Stimulated activated CD8-positive, alpha-beta memory T cell treated with anti-CD3 and anti-CD28 coated beads, Interleukin-2, amount 100 ng/mL, for 48 hours (primary cell): ENCODE measurements at places on chromosomes 3 and 15.
A peak's percentile ranks its signal among the peaks of the same experiment; 100 is the strongest.

DNA sequence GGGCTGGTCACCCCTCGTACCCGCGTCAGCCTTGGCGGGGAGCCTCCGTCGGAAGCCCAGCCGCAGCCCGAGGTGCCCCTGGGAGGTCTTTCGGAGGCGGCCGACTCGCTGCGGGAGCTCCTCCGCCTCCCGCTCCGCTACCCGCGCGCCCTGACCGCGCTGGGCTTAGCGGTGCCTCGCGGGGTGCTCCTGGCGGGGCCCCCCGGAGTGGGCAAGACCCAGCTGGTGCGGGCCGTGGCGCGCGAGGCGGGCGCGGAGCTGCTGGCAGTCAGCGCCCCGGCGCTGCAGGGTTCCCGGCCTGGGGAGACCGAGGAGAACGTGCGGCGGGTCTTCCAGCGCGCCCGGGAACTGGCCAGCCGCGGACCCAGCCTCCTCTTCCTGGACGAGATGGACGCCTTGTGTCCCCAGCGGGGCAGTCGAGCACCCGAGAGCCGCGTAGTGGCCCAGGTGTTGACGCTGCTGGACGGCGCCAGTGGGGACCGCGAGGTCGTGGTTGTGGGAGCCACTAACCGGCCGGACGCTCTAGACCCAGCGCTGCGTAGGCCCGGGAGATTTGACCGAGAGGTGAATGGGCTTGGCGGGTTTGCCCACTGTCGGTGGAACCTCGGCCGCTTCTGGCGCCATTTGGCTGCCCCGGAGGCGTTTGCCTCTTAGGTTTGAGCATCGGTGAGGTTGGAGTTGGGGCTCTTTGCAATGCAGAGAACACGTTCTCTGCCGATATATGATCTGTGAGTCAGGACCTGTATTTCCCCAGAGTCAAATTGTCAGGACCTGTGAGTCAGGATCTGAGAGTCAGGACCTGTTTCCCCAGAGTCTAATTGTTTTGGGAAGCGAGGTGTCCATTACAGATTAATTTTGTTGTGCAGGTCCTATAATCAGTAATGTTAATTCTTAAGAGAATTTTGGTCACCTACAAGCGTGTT, 24.9 kb upstream of the GATM start:
- peak; percentile 14 for DNase-seq

- DNase-seq = no peak
Measured at GRCh38 chr15:83192742-83193141, 14.9 kb downstream of the HDGFL3 start.

DNA sequence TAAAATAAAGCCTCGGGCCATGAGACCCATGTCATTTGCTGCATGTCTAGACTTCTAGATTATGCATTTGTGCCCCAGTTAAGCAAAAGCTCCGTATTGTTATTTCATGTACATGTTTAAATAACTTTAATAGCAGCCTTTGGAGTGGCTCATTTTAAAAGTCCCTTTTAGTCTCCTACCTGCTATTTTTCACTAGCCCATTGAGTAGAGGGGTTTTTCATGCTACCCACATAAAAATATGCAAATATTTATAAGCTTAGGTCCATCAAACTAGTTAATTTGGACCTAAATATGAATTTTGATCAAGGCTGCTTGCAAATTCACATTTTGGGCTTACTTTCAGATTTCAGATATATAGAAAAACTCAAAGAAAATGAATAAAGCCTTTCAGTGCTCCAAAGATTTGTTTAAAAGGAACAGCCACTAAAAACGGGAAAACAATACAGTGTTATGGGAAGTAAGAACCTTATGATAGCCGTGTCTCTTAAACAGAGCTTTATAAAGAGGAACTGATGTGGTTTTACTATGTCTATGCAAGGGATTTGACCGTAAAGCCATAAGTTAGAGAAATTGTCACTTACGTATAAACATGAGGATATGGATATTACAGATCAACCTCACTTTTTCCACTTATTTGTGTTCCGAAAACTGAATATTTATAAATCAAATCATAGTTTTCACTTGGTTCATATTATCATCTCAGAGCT, 30.0 kb downstream of the FILIP1L start:
- DNase-seq = no peak

DNA sequence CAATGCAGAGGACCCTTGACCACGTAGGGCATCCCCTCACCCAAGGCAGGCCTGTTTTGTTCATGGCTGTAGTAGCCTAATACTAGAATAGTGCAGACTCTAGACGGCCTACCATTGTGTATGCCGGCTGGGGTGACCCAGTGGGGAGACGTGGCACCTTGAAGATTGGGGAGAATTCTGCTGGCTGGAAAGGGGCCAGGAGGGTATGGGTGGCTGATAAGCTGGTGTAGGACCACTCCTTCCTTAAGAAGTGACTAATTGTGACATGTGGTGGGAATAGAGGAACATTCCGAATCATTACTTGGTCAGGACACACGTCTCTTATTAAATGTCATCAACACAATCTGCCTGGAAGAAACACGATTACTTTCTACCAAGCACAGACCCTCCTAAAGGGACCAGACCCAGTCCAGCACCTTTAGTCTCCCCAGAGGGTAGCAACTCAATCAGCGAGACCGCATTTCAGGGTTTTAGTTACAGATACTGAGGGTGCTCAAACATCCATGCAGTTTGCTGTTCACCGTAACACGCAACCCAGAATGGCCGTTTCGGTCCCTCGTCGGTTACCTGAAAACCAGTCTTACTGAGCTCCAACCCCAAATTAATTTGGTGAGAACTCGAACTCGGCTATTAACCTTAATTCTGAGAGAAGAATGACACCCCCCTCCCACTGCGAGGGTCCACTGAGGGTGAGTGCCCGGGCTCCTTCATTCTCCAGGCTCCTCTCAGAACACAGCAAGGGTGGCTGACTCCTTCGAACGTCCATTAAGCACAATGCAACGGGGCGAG, 1.6 kb upstream of the KLF13 start:
- DNase-seq = no peak

DNA sequence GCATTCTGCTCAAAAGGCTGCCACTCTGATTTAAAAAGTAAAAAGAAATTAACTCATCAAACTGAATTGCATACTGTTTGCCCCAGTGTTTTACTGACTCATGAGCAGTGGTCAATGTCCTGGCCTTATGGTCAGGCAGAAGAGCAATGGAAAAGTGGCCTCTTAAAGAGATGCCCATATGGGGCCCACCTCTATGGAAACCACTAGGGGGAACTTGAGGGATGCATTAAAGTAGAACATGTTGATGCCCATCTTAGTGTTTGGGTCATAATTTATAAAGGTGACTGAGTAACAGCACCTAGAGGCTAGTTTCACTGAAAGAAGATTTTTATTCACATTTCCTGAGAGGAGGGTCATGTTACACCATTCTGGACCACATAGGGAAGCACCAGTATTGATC, 66.5 kb upstream of the RNU6-1 start:
- DNase-seq = no peak

DNA sequence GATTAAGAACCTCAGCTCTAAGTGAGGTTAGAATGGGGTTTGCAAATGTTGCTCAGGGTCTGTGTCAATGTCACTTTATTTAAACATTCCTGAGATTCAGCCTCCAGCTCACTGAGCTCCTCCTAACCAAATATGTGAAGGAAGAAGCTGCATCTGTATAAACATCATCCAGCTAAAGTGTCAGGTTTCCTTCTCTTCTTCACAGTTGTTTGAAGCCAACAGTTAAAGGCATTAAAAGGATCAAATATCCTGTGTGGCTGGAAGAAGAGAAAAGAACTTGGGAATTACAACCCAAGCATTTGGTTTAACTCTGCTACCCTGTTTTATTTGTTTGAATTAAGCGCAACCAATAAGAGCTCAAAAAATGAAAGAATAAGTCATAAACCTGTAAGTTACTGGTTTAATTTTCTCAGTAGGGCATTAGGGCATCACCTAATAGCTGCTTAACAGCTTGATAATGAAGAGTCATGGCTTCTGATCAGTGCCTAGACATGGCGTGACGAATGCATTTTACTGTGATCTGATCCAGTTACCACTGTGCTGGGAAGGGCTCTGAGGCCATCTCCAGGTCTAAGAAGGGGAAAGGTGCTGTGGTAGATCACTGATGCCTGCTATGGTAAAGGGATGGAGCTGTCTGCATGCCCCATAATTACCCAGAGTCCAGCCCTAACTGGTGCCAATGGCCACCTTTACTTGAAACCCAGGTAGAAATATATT, 165.7 kb upstream of the TSC22D2 start:
- no peak for DNase-seq

GRCh38 chr15:47822048-47822447, 104.7 kb downstream of the SEMA6D start:
- no peak for DNase-seq

DNA sequence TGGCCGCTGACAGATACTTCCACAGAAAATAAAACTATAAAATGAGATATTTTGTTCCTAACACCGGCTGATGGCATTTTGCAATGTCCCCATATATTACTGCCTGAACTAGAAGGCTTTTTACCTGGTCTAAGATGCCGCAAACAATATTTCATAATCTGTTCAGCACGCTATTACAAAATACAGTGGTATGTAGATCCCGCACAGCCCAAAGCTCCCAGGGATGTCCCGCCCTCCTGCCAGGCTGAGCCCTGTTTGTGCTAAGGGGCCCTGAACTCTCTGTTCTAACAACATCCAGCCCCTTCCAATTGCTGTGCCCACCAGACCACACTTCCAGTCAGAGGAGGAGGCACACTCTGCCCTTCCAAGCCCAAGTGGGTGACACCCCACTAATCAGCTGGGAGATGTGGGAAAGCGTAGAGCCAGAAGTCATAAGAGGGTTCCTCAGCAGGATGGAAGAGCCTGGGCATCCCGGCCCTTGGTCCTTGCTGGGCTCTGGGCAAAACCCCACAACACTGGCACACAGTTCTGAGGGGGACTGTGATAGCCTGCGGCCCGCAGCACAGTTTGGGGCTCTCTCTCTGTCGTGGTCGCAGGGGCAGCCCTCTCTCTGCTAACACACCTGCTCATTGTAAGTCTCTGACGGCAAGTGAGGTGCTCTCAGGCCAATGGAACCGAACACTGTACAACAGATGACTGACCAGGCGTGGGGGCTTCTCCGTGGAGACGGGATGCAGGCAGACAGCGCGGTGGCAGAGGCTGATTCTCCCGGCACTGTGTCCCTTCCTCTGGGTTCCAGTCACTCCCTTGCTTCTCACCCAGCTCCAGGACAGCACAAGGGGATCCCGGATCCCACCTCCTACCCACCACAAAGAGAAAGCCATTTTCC, 55.2 kb downstream of the PCSK6 start:
- no peak for DNase-seq

DNA sequence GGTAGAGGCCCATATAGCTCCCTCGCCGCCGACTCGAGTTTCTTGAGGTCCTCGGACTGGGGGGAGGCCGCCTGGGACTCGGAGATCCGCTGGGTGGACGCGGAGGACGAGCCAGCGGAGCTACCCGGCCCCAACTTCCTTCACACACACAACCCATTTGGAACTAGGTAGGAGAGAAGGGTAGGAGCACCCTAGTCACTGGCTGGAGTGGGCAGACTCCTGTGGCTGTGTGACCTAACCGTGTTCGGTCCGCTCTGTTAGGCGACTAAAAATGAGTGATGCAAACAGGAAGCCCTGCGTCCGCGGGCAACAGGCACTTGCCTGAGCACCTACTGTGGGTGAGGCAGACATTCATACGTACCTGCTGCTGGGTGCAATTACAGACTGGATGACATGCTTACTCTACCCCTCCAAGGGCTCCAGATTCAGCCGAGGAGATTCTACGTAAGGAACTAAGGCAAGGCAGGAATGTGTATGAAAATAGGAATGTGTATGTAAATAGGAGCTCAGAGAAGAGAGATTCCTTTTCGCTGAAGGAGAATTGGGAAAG, 4.6 kb upstream of the SIN3A start:
- peak; percentile 24 for DNase-seq

- peak; percentile 5 for DNase-seq
Measured at GRCh38 chr3:182644790-182645433, 148.4 kb upstream of the ATP11B start.

DNA sequence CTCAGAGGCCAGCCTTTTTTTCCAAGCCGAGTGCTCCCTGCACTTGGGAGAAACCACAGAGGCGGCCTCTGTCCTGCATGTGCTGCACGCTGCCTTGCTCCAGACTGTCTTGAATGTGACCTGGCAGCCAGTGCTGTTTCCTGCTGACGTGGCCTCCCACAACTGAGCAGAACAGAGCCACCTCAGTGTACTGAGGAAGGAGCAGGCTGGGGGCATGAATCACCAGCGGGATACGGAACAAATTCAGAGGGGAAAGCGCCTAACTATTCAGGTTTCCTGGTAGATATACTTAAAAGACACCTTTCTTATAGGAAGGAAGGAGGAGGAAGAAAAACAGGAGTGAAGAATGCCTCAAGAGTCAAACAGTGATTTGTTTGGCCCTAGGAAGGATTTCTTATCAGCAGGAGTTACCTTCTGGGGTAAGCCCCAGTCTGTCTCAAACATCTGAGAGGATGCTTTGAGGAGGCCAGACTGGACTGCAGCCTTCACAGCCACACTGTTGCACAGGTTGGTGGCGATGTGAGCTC, 114.0 kb downstream of the FNDC3B start:
- DNase-seq = no peak

DNA sequence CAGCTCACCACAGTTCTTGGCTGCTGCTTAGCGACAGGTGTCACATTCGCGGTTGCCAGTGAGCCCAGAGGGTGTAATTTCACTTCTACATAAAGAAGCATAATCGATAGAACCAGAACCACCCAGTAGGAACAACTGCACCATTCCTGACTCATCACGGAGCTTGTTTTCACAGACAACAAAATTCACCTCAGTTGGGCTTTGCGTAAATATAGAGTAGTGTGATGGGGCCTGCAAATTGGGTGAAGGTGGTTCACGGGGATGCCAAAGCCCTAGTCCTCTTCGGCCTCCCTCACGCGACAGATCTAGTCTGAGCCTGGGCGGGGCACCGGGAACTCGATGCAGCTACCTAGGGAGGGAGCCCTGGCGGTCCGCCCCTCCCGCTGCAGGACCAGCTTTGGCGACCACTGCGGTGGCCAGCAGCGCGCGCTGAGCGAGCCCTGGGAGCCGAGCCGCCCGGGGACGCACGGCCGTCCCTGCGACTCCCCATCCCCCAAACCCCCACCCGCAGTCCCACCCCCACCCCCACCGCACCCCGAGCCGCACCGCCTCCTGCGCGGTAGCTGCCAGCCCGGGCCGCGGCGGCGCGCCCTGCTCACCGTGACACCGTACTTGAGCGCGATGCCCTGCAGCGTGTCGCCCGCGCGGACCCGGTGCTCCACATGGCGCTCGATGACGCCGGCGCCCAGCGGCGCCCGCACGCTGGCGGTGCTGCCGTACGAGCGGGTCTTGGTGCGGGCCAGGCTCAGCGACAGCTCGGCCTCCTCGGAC, 519 bp downstream of the LYSMD2 start:
- peak; percentile 33 for DNase-seq

GRCh38 chr3:6807967-6808588, 52.8 kb upstream of the GRM7 start:
- no peak for DNase-seq
